ENCODE measurements at places on chromosomes 13 and 19.

GRCh38 chr13:91134803-91135184, 212.7 kb upstream of the MIR17HG start:
- DNase-seq = no peak

DNA sequence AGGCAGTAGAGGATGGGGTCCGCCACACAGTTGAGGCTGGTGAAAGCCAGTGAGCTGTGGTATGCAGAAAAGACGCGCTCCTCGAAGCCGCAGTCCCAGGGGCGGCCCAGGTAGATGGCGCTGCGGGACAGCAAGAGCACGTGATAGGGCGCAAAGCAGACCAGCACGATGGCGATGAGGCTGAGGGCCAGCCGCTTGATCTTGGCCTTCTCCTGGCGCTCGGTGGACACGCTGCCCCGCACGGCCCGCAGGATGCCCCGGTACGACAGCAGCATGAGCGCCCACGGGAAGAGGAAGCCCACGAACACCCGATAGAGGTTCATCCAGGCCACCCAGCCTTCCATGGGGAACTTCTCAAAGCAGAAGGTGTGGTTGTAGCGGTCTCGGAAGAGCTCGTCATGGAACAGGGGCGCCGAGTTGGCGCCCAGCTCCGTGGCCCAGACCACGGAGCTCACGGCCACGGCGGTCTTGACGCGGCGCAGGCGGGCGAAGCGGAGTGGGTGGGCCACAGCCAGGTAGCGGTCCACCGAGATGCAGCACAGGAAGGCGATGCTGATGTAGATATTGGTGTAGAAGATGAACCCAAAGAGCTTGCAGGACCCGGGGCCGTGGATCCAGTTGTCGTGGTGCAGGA, 6.5 kb upstream of the OPA3 start:
- DNase-seq = peak; percentile 26

- DNase-seq = no peak
Measured at GRCh38 chr13:112617754-112618375, 29.9 kb upstream of the TUBGCP3 start.

- no peak for DNase-seq
Measured at GRCh38 chr19:37943480-37943879, 36.5 kb downstream of the SIPA1L3 start.

- DNase-seq = peak; percentile 21
Measured at GRCh38 chr13:47672245-47673008, 328.6 kb downstream of the SUCLA2 start.

GRCh38 chr19:48858984-48859710, 9.3 kb downstream of the PLEKHA4 start:
- DNase-seq = no peak

- DNase-seq = no peak
Measured at GRCh38 chr13:27159806-27160563, 11.6 kb downstream of the USP12 start.

GRCh38 chr19:42249769-42250168, 5.2 kb downstream of the ERF start:
- no peak for DNase-seq

DNA sequence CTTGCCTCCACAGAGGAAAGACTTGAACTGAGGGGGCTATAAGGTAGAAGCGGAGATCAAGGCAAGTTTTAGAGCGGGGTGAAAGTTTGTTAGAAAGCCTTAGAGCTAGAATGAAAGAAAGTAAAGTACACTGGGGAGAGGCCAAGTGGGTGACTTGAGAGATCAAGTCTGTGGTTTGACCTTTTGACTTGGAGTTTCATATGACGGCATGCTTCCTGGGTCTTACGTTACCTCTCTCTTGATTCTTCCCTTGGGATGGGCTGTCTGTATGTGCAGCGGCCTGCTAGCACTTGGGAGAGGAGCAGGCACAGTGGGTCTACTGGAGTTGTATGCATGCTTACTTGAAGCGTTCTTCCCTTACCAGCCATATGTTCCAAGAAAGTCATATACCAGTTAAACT, 1768.5 kb downstream of the PCDH9 start:
- DNase-seq = no peak

GRCh38 chr19:39845584-39845932, 621 bp downstream of the FBL start:
- DNase-seq = peak; percentile 43

- no peak for DNase-seq
Measured at GRCh38 chr13:20217168-20217567, 15.0 kb downstream of the GJB6 start.

DNA sequence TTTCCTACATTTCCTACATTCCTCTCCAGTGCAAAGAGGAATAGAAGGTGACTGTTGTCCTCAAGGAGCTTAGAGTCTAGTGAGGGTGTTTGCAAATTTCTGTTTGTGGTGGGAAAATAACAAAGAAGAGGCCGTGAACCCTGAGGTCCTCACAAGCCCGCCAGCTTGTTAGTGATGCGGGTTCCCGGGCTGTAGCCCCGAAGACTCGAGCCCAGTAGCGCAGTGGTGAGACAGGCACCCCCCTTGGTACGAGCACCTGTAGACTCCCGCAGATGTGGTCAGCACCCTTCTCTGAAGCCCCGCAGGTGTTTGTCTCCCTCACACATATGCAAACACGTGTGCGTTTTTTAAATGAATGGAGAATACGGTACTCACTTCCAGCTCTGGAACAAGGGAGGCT, 26.5 kb upstream of the SPACA7 start:
- DNase-seq = no peak

DNA sequence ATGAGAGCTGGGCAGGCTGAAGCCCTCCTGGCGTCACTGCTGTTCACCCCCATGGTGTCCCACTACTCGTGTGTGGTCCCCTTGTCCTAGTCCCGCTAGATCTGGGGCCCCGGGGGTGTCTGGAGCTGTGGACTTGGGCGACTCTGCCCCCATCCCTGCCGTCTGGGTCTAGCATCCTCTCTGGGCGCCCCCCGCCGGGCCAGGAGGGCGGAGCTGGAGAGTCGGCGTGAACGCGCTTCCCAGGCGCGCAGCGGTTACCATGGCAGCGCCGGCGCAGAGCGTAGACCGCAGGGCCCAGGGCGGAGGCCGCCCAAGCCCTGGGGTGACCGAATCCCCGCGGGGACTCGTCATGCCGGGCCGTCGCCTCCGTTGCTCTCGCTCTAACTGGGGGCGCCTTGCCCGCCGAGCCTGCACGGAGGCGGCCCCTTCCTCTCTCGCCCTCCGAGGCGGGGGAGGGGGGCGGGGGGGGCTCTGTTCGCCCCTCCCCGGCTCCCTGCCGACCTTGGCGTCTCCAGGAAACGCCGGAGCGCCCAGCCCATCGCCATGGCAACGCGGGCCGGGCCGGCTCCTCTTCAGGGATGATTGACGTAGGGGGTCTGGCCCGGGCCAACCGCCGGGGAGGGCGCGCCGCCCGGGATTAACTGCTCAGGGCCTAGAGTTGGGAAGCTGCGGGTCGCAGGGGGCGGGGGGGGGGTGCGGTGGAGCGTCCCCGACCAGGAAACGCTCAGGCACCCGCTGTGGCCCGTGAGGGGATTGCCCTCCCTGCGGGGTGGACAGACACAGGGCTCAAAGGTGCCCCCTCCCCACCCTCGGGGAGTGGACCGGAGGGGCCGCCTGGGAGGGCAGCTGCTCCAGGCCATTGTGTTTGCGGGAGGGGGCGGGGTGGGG, 8.9 kb downstream of the ISYNA1 start:
- DNase-seq = peak; percentile 93

DNA sequence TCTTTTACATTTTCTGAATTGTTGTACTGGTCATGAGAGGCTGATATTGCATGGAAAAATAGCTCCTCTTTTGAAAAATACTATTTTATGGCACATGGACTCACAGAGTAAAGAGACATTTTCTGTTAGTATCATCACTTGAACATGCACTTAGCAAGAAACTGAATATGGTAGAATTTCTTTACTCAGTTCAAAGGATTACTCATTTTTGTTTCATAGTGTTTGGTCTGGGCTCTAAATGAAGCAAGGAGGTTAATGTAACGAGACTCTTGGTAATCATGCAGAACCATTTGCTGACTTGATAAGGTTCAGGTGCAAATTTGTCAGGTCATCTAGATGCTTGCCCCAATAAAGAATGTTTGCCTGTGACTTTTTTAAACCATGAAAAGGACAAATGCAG, 63.2 kb downstream of the GPC6 start:
- DNase-seq = no peak

DNA sequence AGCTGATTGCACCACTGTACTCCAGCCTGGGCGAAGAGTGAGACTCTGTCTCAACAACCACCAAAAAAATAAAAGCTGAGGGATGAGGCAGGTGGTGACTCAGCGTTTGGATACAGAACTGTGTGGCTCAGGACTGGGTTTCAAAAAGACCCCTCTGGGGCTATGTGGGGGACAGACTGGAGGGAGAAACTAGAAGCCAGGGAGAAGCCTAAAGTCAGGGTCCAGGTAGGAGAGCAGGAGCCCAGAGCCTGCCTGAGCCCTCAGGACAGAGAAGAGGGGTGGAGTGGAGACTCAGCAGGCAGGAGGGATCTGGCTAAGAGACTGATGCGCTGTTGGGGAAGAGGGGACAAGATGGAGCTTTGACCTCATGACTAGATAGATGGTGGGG, 1.8 kb upstream of the CD37 start:
- DNase-seq = no peak

- DNase-seq = no peak
Measured at GRCh38 chr19:17951157-17951989, 15.5 kb upstream of the KCNN1 start.

DNA sequence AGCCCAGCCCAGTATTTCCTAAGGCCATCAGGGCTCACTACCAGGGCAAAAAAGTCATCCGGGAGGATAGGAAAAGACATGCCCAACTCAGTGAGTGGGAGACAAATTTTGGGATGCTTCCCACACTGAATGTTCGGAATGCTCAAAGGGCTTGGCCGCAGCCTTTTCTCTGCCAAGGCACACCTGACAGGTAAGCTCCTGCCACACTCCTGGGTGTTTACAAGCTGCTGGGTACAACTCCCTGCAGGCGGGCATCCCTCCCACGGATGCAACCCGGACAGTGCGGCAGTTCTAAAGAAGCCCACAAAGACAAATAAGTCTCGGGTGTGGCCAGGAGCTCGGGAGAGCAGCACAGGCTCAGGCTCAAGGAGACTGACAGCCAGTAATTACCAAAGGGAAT, 28.1 kb downstream of the SLC7A1 start:
- no peak for DNase-seq

DNA sequence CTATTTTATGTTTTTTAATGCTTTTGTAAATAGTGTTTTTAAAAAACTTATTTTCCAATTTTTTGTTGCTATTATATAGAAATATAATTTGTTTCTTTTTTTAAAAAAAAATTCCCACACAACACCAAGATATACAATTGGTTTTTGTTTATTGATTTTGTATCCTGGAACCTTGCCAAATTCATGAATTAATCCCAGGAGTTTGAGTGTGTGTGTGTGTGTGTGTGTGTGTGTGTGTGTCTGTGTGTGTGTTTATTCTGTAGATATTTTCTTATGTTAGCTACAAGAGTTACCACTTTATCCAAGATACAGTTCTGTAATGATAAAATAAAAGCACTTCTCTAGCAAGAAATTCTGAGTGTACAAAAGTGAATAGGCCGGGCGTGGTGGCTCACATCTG, 7.6 kb downstream of the TPRX1 start:
- DNase-seq = no peak

DNA sequence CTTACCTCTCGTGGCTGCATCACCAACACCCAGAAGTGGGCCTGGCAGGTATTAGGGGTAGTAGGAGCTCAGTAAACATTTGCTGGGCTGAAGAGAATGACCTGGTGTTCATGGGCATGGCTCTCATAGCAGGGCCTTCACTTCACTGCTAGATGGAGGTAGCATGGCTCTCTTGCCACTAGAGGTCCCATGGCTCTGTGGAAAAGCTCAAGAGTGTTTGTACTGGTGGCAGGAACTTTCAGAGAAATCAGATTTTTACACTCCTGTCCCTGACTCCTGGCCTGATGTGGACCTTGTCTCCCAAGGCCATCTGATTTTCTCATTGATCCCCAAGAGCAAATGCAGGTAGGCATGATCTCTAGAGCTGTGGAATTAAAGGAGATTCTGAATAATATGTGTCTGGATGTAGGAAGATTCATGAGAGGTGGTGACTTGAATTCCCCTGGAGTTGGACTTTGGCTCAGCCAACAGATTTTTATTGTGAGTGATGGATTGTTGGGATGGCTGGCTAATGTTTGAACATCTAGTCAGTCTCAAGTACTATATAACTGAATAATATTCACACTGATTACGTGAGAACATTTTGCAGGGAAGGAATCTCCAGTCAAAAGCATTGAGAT, 5.7 kb downstream of the ZNF574 start:
- DNase-seq = peak; percentile 76

DNA sequence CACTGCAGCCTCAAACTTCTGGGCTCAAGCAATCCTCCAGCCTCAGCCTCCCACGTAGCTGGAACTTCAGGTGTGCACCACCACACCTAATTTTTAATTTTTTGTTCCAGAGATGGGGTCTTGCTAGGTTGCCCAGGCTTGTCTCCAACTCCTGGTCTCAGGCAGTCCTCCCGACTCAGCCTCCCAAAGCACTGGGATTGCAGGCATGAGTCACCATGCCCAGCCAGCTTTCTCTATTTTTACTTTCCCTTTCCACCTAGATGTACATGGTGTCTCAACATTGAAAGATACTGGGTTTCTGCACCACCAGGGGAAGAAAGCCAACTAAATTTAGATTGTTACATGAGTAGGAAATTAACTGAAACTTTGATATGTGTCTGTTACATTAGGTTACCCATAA, 13.8 kb upstream of the ZNF846 start:
- no peak for DNase-seq

GRCh38 chr13:95643571-95643935, 953 bp downstream of the DZIP1 start:
- peak; percentile 7 for DNase-seq

GRCh38 chr13:74423434-74423833, 289.2 kb upstream of the KLF12 start:
- DNase-seq = no peak

DNA sequence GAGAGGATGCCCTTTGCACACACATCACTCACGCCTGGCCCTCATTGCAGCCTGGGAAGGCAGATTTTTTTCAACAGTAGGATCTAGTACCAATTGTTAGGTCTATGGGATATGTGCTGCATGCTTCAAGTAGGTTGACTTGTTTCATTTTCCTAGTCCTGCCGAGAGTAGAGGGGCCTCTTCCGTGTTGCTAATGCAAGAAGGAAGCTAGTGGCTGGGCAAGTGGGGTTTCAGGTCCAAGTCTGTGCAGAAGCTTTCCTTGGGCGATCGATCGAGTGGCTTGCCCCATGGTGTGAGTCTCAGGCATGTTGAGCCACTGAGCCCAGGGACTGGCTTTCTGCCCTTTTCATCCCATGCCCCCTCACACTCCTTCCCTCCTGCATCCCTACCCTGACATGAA, 13.7 kb downstream of the ILF3 start:
- no peak for DNase-seq

DNA sequence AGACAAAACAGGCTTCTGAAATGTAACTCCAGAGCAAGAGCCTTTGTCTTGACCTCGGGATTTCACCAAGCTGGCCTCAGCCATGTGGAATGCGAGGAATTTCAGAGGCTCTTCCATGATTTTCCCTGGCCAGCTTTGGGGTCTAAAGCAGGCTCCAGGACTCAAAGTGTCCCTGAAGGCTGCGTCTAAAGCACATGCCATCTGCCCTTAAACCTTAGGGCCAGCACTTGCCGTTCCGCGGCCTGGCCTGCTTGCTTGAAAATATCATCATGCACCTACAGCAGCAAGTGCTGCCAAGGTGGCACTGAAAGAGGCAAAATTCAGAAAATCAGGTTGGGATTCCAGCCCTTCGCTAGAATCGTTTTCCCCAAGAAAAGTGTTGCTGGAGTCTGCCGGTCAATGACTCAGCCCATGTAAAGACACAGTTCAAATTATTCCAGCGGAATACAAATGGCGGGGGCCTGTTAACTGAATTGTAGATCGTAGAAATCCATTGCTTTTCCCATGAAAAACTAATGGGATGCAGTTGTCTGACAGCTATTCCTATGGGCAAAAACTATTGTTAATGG, 105.7 kb upstream of the RAP2A start:
- DNase-seq = peak; percentile 70

Data from AG08395 (cell line).